ENCODE measurements at places on chromosomes 7 and 10. TPM values are rescaled to one million over a fixed set of nuclear protein-coding genes. Genes with fewer than 3 reads are reported as not detected.

The AGAP9 gene
- total RNA-seq = 1.6 TPM

The LRRC18 gene
- total RNA-seq = not detected

The CROT gene
- total RNA-seq = 3.5 TPM

The FRAT2 gene
- total RNA-seq = 10.1 TPM

The LIPM gene
- not detected for total RNA-seq

Data from dermis microvascular lymphatic vessel endothelial cell (primary cell).